ENCODE measurements at places on chromosomes 2 and 18. TPM values are rescaled to one million over a fixed set of nuclear protein-coding genes. Genes with fewer than 3 reads are reported as not detected.

SP5 gene
- 1.2 TPM for total RNA-seq

KLF11 gene
- 11.2 TPM for total RNA-seq

GRCh38 chr2:218861645-218862318 is 2.2 kb downstream of the WNT6 start:
- no peak overlapping the region for H3K4me3 ChIP-seq
- peaks cover 52% of the 10 kb centered on the region for H3K27me3 ChIP-seq
- H3K27ac ChIP-seq = no peak overlapping the region

GRCh38 chr2:122858813-122859212 is 1103.4 kb downstream of the TSN start:
- H3K27ac ChIP-seq = no peak overlapping the region
- no peaks in the 10 kb centered on the region for H3K4me1 ChIP-seq
- no peak overlapping the region for H3K4me3 ChIP-seq

DNA sequence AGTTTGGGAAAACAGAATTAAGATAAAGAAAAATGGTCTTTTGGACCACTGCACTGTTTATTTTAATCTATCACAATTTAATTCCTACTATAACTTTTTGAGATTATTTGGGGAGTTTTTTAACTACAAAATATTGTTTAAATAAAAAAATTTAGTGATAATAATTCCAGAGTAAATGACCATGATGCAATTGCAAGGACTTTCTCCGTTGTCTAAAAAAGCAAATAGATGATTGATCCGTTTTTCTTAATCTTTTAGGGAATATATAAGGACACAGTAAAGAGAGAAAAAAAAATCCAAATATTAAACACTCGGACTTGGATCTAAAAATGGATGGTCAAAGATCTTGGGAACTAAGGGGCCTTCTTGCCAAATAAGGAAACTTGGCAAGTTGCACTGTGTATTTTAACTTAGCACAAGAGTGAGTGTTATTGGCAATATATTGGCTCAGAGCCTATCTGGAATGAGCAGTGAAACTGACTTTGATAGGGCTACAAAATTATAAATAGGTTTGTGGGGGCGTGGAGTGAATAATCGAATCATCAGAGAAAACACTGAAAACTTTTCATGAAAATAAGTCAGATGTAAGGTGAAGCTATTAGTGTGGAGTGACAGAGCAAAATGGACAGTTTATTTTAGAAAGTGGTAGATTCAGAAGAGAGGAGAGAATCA is 2.0 kb downstream of the MAP3K20 start:
- DNase-seq = no peak
- H3K4me1 ChIP-seq = no peaks in the 10 kb centered on the region
- H3K36me3 ChIP-seq = no peaks in the 10 kb centered on the region
- H3K4me3 ChIP-seq = no peak overlapping the region
